ENCODE measurements at places on chromosomes 1 and 21.

GRCh38 chr1:237394281-237394680, 352.3 kb downstream of the RYR2 start:
- no peak for DNase-seq

GRCh38 chr1:96727860-96728259, 6.3 kb downstream of the PTBP2 start:
- no peak for DNase-seq

DNA sequence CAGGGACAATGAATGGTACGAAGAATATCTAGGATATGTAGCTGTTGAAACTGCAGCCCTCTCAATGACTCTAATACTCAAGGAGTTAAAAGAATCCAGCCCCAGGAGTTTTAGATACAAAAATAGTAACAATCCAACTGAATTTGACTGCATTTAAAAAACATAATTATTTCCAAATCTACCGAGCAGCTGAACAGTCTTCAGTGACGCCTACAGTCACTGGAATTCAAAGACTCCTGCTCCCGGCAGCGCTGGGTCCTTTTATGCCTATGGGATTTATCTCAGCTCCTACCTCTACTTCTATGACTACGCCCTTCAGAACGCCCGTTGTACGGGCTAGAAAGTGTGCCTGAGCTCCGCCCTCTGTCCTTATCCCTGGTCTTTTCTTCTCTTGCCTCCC, 55.7 kb downstream of the WARS2 start:
- no peak for DNase-seq

GRCh38 chr1:9235096-9235459, 504 bp downstream of the H6PD start:
- DNase-seq, result peak; percentile 63

DNA sequence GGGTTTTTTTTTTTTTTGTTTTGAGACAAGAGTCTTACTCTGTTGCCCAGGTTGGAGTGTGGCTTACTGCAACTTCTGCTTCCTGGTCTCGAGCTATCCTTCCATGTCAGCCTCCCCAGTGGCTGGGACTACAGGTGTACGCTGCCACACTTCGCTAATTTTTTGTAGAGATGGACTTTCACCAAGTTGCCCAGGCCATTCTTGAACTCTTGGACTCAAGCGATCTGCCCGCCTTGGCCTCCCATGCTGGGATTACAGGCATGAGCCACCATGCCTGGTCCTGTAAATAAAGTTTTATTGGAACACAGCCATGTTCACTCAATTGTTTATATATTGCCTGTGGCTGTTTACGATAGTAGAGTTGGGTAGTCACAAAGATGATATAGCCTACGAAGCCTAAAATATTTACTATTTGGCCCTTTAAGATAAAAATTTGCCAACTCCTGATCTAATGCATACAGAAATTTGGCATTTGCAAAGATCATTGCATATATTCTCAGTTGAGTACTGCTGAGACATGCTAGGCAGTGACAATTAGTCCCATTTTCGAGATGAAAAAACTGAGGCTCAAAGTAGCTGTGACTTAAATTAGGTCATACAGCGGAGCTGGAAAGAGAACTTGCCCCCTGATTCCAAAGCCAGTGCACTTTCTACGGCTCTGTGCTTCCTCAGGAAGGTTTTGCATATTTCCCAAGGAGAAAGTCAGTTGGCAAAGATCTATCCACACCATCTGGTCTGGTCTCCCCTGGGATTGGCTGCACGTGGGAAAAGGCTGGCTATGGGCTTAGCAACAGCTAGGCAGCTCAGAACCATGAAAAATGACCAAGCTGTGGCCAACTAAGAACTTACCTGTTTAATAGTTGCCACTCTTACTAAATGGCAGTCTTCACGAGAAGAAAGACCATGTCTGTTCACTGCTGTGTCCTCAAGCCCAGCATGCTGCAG, 19.4 kb downstream of the MECR start:
- DNase-seq, result no peak

- DNase-seq, result no peak
Observed at GRCh38 chr1:3541936-3542335, 69.4 kb downstream of the MEGF6 start.

- no peak for DNase-seq
Observed at GRCh38 chr1:246197076-246197475, 310.0 kb downstream of the SMYD3 start.

DNA sequence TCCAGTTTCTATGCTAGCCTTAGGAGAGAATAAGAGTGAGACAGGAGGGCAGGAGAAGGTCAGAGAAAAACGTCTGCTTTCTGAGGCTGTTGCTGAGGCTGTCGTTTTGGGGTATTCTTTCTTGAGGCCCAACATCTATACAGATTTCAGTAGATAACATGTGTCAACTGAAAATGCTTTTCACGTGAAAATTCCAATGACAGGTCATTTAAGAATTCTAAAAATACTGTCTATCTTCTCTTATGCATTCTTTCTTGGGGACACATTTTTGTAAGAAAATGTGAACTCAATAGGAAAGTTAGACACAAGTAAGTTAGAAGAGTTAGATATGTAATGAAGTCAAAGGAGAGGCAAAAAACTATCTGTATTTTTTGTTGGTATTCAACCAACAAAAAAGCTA, 150.8 kb downstream of the TGFB2 start:
- DNase-seq, result no peak

GRCh38 chr1:3599816-3600215, 11.5 kb downstream of the MEGF6 start:
- DNase-seq, result no peak

DNA sequence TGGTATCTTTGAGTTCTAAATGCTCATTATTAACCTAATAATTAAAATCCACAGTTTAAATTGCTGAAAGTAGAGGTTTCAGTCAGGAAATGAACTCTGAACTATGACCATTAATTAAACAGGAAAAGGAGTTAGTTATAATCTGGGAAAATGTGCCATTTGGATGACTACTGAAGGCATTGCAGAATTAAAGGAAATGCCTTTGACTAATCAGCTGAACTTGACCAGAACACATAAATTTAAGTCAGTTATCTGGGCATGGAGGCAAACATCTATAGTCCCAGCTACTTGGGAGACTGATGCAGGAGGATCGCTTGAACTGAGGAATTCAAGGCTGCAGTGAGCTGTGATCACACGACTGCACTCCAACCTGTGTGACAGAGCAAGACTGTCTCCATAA, 31.9 kb downstream of the SLC44A5 start:
- DNase-seq, result no peak

GRCh38 chr1:192251735-192252134, 65.1 kb upstream of the RGS21 start:
- no peak for DNase-seq

- peak; percentile 65 for DNase-seq
Observed at GRCh38 chr1:16167331-16168143, 11.7 kb upstream of the EPHA2 start.

DNA sequence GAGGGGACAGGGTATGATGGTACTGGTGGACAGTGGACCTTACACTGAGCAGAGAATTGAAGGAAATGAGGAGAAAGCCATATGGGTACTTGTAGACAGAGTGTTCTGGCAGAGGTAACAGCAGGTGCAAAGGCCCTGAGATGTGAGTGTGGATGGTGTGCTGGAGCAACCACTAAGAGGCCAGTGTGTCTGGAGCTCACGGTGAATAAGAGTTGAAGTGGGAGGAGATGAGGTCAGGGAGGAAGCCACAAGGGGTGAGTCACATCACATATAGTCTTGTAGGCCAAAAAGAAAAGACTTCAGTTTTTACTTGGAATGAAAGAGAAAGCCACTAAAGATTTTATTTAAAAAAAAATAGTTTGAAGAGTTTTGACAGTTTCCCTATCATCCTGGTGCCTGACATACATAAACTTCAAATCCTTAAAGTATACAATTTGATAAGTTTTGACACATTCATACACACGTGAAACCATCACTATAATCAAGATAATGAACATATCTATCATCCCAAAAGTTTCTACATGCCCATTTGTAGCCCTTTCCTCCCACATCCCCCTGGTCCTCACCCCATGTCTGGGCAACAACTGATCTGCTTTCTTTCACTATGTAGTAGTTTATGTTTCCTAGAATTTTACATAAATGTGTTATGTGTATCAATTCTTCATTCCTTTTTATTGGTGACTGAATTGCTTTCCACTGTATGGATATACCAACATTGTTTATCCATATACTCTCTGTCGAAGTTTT, 148.4 kb downstream of the GPATCH2 start:
- DNase-seq, result no peak

DNA sequence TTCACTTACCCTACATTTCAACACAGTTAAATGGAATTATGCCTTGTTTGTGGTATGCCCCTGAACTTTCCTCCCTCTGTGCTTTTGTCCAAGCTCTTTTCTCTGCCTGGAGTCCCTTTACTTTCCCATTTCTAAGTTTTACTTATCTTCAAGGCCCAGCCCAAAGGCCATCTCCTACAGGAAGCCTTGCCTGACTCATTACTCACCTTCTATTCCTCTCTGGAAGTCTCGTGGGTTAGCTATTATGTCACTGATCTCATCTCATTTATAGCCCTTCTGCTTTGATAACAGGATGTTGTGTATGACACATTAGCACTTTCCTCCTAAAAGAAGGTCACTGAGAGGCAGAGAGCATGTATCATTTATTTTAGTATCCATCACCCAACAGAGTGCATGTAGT, 78.8 kb upstream of the CD1D start:
- DNase-seq, result no peak

Data from right hindlimb (tissue), 1 donor.